ENCODE measurements at places on chromosomes 2 and 18.
A peak's percentile ranks its signal among the peaks of the same experiment; 100 is the strongest.

DNA sequence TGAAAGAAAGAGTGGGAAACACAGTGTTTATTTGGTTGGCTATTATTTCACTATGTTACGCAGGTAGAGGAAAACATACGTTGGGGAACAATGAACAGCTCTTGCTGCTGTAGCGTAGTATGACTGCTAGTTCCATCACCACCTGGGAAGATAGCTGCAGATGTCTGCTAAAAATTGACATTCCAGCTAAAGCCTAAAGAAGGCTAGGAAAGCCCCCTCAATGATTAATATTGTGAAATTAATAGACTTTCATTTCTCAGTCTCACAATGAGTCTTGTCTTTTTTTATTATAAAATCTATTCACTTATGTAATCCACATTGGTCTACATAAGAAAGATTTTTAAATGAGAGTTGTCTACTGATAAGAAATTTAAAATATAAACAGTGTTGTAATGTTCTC is 165.7 kb downstream of the CPS1 start:
- DNase-seq, result no peak

DNA sequence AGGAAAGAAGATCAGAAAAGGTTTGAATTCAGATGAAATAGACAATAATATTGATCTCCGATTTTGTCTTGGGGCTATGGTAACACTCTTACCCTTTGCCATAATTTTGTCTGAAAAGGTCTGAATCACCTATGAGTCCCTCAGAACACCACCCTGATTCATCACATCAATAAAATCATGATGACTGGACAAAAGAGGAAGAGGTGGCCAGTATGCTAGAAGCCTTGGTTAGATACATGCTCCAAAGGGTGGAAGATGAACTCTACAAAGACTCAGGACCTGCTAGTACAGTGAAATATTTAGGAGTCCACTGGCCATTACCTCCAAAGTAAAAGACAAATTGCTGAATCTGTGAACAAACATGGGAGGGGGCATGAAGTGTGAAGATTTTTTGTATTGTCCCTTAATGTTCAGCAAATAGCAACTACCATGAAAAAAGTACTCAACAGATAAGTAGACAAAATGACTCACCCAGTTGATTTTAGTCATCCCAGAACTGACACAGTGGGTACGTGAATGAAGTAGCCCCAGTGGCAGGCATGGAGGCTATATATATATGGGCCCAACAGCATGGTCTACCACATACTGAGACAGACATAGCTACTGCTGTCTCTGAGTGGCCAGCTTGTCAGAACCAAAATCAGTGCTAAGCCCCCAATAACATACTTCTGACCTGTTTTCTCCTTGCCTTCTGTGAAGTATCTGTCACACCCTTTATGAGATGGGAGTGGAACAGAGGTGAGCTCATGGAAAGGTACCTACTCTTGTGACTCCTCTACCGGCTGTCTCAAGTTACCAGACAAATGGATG is 36.5 kb upstream of the GLS start:
- DNase-seq, result no peak

DNA sequence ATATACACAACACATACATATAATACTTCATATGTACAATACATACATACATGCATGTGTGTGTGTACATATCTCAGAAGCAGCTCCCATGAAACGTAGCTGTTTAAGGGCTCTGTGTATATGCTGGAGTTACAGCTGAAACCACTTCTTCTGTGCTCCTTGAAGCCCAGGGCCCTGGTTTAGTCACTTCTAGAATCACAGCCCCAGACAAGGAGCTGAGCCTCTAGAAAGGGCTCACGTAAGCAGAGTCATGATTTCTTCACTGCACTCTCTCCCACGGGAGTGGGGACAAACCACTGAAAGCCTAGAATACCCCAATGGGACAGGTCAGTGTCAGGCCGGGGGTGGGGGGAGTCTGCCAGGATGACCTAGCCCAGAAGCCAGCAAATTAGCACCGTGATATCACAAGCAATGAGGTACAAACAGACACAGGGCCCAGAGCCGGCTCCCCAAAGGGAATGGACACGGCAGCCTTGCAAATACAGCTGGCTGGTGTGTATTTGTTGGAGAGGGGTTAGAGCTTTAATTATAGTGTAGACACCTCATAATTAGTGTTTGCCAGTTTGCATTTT is 90.3 kb downstream of the C1QL2 start:
- no peak for DNase-seq

DNA sequence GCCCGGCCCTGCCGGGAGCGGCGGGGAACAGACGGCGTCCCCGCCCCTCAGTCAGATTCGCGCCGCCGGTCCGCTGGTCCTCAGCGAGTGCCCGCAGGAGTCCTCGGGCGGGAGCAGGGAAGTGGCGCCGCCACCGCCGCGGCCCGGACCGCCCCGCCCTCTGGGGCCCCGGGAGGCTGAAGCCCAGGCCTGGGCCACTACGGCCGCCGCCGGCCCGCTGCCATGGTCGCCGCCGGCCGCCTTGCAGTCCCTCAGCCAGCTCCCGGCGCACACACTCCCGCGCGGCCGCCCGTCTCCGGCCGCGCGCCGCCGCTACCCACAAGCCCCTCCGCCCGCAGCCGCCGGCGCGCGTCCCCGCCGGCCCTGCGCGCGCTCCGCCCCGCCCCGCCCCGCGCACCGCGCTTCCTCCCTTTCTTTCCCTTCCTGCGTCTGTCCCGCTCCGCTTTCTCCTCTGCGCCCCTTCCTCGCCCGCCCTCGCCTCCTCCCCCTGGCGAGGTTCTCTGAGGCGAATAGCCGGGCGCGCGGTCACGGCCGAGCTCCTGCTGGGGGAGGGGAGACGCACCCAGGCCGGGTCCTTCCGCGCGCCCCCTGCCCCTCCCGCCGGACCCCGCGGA is at the start of gene ROCK2:
Gene ROCK2, minus strand, starts transcription at position 295 of the 614 bp plus-strand sequence. CDS start 500 bp downstream, outside the sequence.
- peak; percentile 79 for DNase-seq

- DNase-seq, result no peak
Observed at GRCh38 chr2:48584551-48584950, 33.1 kb upstream of the GTF2A1L start.

DNA sequence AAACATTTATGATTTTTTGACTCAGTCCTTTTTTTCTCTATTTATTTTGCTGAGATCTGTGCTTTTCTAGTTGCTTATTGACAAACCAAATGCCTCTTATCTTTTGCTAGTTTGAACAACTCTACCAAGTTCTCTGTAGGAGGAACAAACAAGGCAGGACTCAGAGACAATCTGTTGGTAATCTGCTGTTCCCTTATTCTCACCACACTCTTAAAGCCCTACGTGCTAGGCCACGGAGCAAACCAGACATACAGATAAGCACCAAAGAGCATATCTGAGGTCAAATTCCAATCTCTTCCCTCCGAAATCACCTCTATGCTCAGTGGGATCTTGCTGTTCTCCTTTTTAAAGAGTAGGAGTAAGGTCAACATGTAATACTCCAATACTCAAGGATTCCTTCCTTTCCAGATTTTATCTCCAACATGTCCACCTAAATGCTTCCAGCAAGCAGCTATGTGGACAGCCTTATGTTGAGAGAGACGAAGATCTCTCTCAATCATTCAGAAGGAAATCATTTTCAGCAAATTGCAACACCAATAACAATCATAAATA is 18.4 kb downstream of the FN1 start:
- no peak for DNase-seq

- DNase-seq, result no peak
Observed at GRCh38 chr2:239788576-239789098, 236.5 kb downstream of the NDUFA10 start.

GRCh38 chr2:206708286-206708685 is 9.9 kb downstream of the DYTN start:
- DNase-seq, result no peak

GRCh38 chr18:58055890-58056558 is 12.0 kb downstream of the NEDD4L start:
- no peak for DNase-seq

DNA sequence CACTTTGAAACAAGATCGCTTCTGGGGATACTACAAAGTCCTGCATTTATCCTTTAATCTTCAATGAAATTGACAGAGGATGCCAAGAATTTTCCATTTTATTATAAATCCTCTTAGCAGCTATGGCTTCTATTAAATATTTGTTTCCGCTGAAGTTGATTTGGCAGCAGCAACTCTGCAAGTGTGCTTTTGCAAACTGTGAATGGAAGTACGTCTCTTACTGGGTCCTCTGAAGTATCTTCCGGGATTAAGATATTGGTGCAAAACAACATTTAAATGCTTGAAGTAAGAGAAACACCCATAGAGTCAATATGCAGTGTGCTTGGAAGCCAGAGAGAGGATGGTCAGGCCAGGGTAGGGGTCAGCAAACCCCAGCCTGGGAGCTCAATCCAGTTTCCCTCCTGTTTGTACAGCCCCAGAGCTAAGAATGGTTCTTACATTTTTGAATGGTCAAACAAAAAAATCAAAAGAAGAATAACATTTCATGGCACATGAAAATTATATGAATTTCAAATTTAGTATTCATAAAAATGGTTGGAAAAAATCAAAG is 13.6 kb downstream of the CCDC68 start:
- DNase-seq, result no peak

GRCh38 chr2:61660511-61661388 is 122.6 kb upstream of the XPO1 start:
- DNase-seq, result no peak

GRCh38 chr2:202945497-202945896 is 33.4 kb downstream of the CARF start:
- no peak for DNase-seq

GRCh38 chr2:203586206-203586605 is 51.1 kb upstream of the RAPH1 start:
- DNase-seq, result no peak

DNA sequence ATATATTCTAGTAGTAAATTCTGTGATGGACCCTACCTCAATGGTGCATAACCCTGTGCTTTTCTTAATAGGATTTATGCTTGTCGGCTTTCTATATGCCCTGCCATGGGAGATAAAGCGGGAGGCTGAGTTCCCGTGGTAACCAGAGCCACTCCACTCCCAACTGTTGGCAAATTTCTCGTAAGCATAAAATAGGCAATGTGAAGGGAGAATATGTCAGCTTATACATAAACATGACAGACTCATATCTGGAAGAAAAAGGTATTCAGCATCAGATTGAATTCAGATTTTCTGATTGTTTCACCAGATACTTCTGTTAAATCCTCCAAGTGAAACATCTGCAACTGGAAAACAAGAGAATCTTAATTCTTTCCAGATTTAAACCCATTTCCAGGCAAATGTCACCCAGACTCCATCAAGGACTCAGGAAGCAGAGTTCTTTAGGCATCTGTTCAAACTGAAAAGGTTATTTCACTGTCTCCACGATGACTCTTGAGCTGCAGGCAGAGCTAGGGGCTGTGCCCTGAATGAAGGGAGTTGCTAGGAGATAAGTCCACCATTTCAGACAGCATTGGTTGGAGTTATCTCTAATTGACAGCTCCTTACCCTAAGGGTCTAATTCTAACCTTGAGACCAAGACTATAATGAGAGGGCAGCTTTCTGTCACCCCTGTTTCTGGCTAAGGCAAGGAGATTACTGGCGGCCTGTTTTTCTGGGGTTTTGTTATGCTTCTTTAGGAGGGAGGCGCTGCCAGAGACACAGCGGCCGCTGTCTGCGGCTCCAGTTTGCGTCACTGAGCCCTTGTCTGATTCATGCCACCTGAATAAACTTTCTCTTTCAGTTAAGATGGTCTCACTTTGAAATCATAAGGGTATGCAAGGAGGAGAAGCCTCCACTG is 381.3 kb downstream of the SOX11 start:
- DNase-seq, result no peak

GRCh38 chr18:48867978-48868377 is 82.8 kb downstream of the SMAD7 start:
- DNase-seq, result no peak

- peak; percentile 51 for DNase-seq
Observed at GRCh38 chr2:10787176-10787968, 25.2 kb downstream of the PDIA6 start.

- no peak for DNase-seq
Observed at GRCh38 chr18:24002479-24002878, 12.1 kb upstream of the TTC39C start.

GRCh38 chr18:48955830-48956261 is 5.1 kb upstream of the SMAD7 start:
- peak; percentile 35 for DNase-seq

GRCh38 chr2:68934021-68934420 is 18.7 kb downstream of the GKN2 start:
- no peak for DNase-seq

DNA sequence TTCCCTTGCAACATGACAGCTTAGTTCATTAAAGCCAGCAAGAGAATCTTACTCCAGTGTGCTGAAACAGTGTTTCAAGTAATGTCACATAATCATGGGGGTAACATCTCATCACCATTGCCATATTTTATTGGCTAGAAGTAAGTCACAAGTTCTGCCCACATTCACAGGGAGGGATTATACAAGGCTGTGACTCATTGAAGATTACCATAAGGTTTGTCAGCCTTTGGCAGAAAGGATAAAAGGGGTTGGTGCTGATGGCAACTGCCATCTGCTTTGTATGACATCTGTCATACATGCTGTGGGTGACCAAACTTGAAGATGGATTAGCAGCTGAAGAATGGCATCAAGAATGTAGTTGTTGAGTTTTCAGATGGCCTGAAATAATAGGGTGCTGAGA is 61.2 kb downstream of the KCNE4 start:
- DNase-seq, result no peak

DNA sequence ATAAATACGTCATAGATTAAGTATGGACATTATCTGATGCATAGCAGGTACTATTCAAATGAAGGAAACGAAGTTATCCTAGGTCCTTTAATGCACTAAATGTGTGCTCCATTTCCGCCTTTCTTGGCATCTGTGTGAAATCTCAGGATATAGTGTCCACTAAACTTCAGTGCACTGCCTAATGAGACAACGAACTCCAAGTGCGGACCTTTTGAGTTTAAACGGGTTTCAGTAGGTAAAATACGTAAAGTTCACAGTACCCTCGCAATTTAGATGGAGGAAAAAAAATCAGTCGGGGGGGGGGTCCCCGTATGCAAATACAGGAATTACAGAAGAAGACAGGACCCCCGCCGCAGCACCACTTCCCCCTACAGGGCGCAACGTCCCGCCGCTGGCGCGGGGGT is 729 bp upstream of the REL start:
- DNase-seq, result no peak

GRCh38 chr2:195543902-195544894 is 112.8 kb upstream of the SLC39A10 start:
- DNase-seq, result peak; percentile 43

- no peak for DNase-seq
Observed at GRCh38 chr2:105377871-105378270, 21.0 kb downstream of the FHL2 start.

GRCh38 chr2:206086716-206087350 is 859 bp upstream of the INO80D start:
- no peak for DNase-seq

DNA sequence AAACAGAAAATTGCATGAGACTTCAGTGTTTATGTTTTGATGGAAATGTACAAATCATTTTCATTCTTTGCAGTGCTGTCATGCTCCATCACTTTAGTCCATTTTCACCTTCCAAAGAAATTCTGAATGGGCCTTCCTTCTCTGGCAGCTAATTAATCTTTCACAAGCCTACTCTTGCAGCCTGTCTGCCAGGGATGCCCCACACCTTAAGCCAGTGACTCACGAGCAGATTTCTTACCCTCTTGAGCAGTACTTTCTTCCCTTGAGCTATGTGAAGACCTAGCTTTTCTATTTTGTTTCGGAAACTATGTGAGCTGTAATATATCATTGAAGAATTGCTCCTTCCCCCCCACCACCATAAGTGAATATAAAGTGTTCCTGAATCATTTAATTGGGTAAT is 404.3 kb upstream of the VWC2L start:
- no peak for DNase-seq

Data from CD4-positive, alpha-beta T cell treated with Interleukin-17A for 4 hours (primary cell).